ENCODE measurements at places on chromosomes 2 and 18. TPM values are rescaled to one million over a fixed set of nuclear protein-coding genes. Genes with fewer than 3 reads are reported as not detected.

DNA sequence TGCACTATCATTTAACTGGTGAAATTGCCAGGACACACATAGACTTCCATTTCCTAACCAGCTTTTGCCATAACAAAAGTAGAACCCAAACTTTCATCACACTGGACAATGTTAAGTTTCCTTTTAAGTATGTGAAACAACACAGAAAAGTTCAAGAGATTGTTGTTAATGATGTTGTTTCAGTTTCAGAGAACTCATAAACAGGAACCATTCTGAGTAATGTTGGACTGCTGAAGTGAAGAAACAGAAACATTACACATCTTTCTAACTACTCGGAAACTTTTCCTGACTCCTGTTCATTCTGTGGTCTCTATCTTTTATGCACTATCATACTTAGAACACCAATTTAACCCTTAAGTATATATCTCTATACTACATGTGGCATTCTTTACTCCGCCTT is 179.2 kb downstream of the RIT2 start:
- H3K4me1 ChIP-seq = no peaks in the 10 kb centered on the region
- H3K36me3 ChIP-seq = no peaks in the 10 kb centered on the region
- no peaks in the 10 kb centered on the region for H3K27me3 ChIP-seq
- no peak overlapping the region for H3K4me3 ChIP-seq
- no peak for DNase-seq

- no peak overlapping the region for H3K27ac ChIP-seq
- DNase-seq = no peak
- H3K4me3 ChIP-seq = no peak overlapping the region
These were observed 113.0 kb downstream of the DPP4 start for GRCh38 chr2:161961061-161961460.

DNA sequence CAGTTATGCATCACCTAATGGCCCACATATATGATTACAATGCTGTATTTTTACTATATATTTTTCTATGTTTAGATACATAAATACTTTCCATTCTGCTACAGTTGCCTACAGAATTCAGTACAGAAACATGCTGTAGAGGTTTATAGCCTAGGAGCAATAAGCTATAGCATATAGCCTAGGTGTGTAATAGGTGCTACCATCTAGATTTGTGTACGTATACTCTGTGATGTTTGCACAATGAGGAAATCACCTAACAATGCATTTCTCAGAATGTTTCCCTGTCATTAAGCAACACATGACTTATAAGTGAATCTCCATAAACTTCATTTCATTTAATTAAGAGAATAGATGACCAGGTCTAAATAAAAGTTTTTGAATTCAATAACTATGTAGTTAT is 43.5 kb downstream of the SLC38A11 start:
- H3K36me3 ChIP-seq = no peaks in the 10 kb centered on the region
- no peaks in the 10 kb centered on the region for H3K4me1 ChIP-seq
- H3K27me3 ChIP-seq = no peaks in the 10 kb centered on the region
- H3K27ac ChIP-seq = no peak overlapping the region

- H3K4me3 ChIP-seq = no peak overlapping the region
- no peaks in the 10 kb centered on the region for H3K4me1 ChIP-seq
- H3K27me3 ChIP-seq = no peaks in the 10 kb centered on the region
- no peaks in the 10 kb centered on the region for H3K36me3 ChIP-seq
- H3K27ac ChIP-seq = no peak overlapping the region
These were observed 84.8 kb upstream of the DNAJC10 start for GRCh38 chr2:182631299-182631698.

GRCh38 chr2:112256654-112257053 is 1.8 kb upstream of the ZC3H8 start:
- H3K4me1 ChIP-seq = peaks cover 5% of the 10 kb centered on the region
- no peak overlapping the region for H3K27ac ChIP-seq
- H3K4me3 ChIP-seq = no peak overlapping the region
- no peaks in the 10 kb centered on the region for H3K36me3 ChIP-seq
- H3K27me3 ChIP-seq = no peaks in the 10 kb centered on the region

DNA sequence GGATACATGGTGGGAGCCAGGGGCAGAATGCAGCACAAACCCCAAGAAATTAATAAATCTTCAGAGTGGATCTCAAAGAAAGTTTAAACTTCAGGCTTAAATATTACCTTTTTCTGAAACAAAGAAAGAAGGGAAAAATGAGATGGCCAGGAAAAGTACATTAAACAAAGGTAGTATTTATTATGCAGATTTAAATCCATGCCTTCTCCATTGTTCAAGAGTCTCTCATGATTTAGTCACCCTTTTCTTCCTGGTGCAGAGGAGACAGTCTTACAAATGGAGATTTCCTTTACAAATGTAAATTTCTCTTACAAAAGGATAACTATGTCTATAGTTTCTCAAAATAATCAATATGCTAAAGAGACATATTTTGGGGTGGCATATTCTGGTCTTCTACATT is 33.4 kb upstream of the PPM1B start:
- H3K36me3 ChIP-seq = no peaks in the 10 kb centered on the region
- no peaks in the 10 kb centered on the region for H3K27me3 ChIP-seq
- DNase-seq = no peak
- no peak overlapping the region for H3K4me3 ChIP-seq

Gene ERFE
- 2.4 TPM for polyA plus RNA-seq

GRCh38 chr18:10465174-10465939 is 10.9 kb downstream of the APCDD1 start:
- H3K36me3 ChIP-seq = peaks cover 6% of the 10 kb centered on the region
- DNase-seq = no peak
- peaks cover 30% of the 10 kb centered on the region for H3K4me1 ChIP-seq

GRCh38 chr2:41847744-41848441 is 199.9 kb upstream of the PKDCC start:
- no peaks in the 10 kb centered on the region for H3K4me1 ChIP-seq
- no peak for DNase-seq
- no peaks in the 10 kb centered on the region for H3K36me3 ChIP-seq
- H3K27ac ChIP-seq = no peak overlapping the region
- H3K4me3 ChIP-seq = no peak overlapping the region
- peaks cover 17% of the 10 kb centered on the region for H3K27me3 ChIP-seq

GRCh38 chr2:178819147-178819875 is 12.1 kb upstream of the TTN start:
- no peak overlapping the region for H3K4me3 ChIP-seq
- H3K27ac ChIP-seq = no peak overlapping the region
- no peaks in the 10 kb centered on the region for H3K27me3 ChIP-seq

DNA sequence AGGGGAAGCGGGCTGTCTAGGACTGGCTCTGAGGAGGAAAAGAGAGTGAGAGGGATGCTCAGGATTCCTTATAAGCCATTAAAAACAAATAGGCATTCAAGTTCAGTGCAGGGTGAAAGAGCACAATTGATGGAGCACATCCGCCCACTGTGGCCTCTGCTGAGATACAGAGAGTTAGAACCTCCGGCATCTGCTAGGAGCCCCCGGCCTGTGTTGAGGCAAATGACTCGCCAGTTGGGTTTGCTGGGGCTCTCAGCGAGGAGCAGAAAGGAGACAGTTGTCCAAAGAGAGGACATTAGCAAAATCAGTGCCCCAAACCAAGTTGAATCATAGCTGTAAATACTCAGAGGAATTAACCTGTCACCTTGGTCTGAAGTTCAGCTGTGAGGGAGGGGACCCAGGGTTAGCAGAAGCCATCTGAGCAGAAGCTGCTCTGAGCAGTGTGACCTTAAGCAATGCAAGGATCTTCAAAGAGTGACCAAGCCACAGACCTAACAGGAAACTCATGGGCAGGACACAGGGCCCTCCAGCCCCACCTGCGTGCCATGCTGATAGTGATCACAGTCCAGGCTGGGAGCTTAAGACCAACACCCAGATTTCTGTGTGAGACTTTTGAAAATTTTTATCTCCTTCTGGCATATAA is 23.3 kb upstream of the IL18RAP start:
- H3K4me1 ChIP-seq = no peaks in the 10 kb centered on the region
- DNase-seq = no peak
- no peak overlapping the region for H3K27ac ChIP-seq
- no peaks in the 10 kb centered on the region for H3K27me3 ChIP-seq
- H3K36me3 ChIP-seq = no peaks in the 10 kb centered on the region
- no peak overlapping the region for H3K4me3 ChIP-seq

DNA sequence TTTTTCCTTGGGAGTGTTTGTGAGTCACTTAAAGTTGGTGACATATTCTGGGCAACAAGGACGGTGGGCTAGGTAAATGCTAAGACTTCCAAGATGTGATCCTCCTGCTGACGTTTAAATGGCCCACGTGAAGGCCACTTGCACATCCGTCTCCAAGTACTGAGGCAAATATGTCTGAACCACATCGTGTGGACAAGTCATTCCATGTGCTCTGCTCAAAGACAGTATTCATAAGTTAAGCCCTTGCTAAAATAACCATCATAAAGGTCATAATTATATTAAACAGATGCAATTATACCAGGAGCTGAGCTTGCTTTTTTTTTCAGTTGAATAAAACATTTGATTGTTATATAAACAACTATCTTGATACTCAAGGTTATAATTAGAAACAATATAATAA is 44.8 kb downstream of the SPP2 start:
- no peaks in the 10 kb centered on the region for H3K36me3 ChIP-seq
- no peaks in the 10 kb centered on the region for H3K27me3 ChIP-seq
- H3K27ac ChIP-seq = no peak overlapping the region
- peak; percentile 47 for DNase-seq

- no peak for DNase-seq
- no peak overlapping the region for H3K27ac ChIP-seq
- H3K27me3 ChIP-seq = no peaks in the 10 kb centered on the region
These were observed 127.1 kb upstream of the MC4R start for GRCh38 chr18:60499675-60500074.

Gene XIRP2
- polyA plus RNA-seq = 0.35 TPM

DNA sequence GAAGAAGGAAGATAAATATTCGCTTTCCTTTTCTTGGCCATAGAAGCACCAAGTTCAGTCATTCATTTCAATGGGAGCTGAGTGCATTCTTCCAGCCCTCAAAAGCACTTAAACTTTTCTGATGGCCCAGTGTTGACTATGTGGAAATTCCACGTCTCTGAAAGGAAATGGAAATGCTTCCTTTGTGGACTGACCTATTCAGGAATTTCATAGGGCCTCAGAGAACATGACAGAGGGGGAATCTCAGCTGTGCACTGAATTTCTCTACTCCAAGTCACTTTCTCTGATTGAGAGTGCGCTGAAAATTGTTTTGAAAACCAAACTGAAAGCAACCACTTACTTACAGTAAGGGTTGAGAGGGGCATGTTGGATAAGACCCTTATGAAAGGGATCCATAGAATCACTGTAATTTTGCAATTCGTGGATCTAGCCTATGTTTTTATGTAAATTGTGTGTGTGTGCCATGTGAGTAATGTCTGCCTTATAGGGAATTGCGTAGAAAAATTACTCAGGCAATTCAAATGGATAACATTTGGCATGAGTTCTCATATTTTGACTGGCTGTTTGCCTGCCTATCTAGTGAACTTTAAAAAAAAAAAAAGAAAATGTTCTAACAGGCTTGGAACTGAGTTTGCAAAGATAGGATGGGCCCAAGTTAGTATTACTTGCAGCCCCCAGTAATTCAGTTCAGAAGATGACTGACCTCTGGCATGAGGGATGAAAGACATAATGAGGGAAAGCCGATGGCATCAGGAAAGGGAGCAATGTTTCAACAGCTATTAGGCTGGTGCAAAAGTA is 437.0 kb downstream of the PTPRM start:
- DNase-seq = no peak
- H3K4me3 ChIP-seq = no peak overlapping the region
- H3K27me3 ChIP-seq = no peaks in the 10 kb centered on the region
- H3K4me1 ChIP-seq = no peaks in the 10 kb centered on the region
- no peak overlapping the region for H3K27ac ChIP-seq

Gene GKN2
- not detected for polyA plus RNA-seq

GRCh38 chr18:13112982-13113381 is 105.6 kb upstream of the LDLRAD4 start:
- H3K27ac ChIP-seq = no peak overlapping the region
- H3K36me3 ChIP-seq = peaks cover 30% of the 10 kb centered on the region
- H3K4me3 ChIP-seq = no peak overlapping the region
- H3K27me3 ChIP-seq = no peaks in the 10 kb centered on the region
- H3K4me1 ChIP-seq = no peaks in the 10 kb centered on the region

DNA sequence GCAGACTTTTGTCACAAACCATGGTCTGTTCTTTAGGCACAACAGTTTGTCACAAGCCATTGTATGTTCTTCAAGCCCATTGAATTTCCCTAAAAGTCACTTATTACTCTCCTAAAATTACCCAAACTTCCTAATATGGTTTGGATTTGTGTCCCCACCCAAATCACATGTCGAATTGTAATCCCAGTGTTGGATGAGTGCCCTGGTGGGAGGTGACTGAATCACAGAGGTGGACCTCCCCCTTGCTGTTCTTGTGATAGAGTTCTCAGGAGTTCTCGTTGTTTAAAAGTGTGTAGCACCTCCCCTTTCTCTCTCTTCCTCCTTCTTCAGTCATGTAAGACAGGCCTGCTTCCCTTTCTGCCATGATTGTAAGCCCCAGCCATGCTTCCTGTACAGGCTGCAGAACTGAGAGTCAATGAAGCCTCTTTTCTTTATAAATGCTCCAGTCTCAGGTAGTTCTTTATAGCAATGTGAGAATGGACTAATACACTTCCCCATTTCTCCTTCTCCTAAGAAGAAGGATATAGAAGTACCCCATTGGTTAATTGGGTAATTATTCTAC is 11.2 kb upstream of the GYPC start:
- H3K36me3 ChIP-seq = no peaks in the 10 kb centered on the region
- no peak overlapping the region for H3K27ac ChIP-seq
- H3K27me3 ChIP-seq = no peaks in the 10 kb centered on the region
- H3K4me3 ChIP-seq = no peak overlapping the region
- H3K4me1 ChIP-seq = no peaks in the 10 kb centered on the region

- DNase-seq = no peak
- no peak overlapping the region for H3K4me3 ChIP-seq
- H3K4me1 ChIP-seq = no peaks in the 10 kb centered on the region
- H3K36me3 ChIP-seq = no peaks in the 10 kb centered on the region
- no peaks in the 10 kb centered on the region for H3K27me3 ChIP-seq
- no peak overlapping the region for H3K27ac ChIP-seq
These were observed 129.4 kb upstream of the RAB12 start for GRCh38 chr18:8479789-8480188.

Gene RIF1
- polyA plus RNA-seq = 23.4 TPM

Data from spinal cord (tissue), 10 donors.